ENCODE measurements at places on chromosomes 13 and 19.

- DNase-seq, result no peak
Observed at GRCh38 chr13:75220238-75220542, 261.8 kb downstream of the TBC1D4 start.

GRCh38 chr13:111474136-111475002 is 153.9 kb downstream of the TEX29 start:
- DNase-seq, result peak; percentile 3

GRCh38 chr13:91280801-91281200 is 66.7 kb upstream of the MIR17HG start:
- DNase-seq, result no peak

DNA sequence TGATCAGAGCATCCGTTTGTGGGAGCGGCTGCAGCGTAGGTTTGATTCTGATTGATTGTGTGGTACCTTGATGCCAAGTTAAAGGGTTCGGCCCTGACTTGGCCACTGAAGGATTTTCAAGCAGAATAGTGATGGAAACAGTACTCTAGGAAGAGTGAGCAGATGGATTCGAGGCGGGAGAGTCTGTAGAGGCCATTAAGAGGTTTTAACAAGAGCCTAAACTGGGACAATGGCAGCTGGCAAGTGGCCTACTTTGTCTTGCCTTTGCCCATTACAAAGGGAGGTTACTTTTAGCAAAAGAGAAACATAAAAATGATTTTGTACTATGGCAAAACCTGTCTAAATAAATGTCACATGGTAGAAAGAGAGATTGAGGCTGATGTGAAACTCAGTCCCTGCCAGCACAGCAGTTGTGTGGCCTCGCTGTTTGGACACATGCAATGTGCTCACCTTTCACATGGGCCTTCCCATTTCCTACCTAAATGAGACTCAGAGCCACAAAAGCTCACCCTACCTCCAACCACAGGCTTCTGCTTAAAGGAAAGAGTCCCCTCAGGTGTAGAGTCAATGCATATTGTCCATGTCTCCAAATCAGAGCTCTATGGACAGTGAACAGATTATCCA is 62.4 kb upstream of the RAP2A start:
- no peak for DNase-seq

GRCh38 chr19:1857648-1858326 is 5.6 kb downstream of the KLF16 start:
- DNase-seq, result no peak

DNA sequence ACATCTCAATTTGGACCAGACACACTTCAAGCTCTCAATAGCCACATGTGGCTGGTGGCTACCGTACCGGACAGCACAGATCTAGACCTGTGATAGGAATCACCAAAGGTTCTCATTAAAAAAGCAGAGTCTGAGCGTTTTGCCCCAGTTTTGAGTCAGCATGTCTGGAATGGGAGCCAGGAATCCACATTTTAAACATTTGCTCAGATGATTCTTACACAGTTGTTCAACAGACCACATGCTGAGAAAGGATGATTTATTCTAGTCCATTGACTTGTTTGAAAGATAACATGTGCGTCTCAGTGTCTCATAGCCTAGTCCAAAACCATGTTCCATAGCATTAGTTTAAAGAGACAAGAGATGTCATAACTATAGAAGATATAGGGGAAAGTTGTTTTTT is 53.4 kb downstream of the FLT3 start:
- DNase-seq, result no peak

GRCh38 chr19:41896581-41896942 is 13.6 kb downstream of the ARHGEF1 start:
- no peak for DNase-seq

GRCh38 chr13:51444922-51445321 is 7.9 kb downstream of the INTS6 start:
- DNase-seq, result no peak

- no peak for DNase-seq
Observed at GRCh38 chr13:20142023-20142926, 18.6 kb downstream of the GJA3 start.

All from T-helper 1 cell (primary cell).